ENCODE measurements at places on chromosomes 3 and 15.
A peak's percentile ranks its signal among the peaks of the same experiment; 100 is the strongest.

DNA sequence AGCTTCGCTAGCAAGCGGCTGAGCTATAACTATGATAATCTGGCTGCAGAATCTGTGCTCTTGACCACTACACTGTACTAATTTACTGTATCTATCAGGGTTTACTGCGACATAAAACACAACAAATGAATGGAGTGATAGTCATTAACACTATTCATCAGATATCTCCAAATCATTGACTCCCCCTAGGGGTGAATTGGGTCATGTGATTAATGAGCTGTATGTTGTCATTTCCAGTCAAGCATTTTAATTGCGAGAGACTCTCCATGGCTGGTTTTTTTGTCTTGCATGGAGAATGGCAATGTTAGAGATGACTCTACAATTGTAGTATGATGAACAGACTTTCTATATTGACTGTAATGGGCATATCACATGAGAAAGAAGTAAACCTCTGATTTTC, 10.5 kb upstream of the TM4SF18 start:
- DNase-seq = no peak

DNA sequence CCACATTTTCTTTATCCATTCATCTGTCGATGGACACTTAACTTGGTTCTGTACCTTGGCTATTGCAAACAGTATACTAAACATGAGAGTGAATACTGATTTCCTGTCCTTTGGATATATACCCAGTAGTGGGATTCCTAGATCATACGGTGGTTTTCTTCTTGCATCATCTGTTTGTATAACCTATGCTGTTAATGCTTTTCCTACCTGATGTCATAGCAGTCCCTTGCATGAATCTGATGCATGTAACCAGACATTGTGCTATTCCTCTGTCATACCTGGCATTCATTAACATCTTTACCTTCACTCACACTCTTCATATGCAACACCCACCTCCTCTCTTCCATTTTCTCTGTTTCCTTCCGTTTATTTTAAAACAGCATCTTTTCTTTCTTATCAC, 185.2 kb downstream of the KLHL25 start:
- no peak for DNase-seq

GRCh38 chr15:36392676-36393266, 186.7 kb upstream of the CDIN1 start:
- no peak for DNase-seq

GRCh38 chr3:37968813-37969595, 21.6 kb upstream of the VILL start:
- DNase-seq = no peak

DNA sequence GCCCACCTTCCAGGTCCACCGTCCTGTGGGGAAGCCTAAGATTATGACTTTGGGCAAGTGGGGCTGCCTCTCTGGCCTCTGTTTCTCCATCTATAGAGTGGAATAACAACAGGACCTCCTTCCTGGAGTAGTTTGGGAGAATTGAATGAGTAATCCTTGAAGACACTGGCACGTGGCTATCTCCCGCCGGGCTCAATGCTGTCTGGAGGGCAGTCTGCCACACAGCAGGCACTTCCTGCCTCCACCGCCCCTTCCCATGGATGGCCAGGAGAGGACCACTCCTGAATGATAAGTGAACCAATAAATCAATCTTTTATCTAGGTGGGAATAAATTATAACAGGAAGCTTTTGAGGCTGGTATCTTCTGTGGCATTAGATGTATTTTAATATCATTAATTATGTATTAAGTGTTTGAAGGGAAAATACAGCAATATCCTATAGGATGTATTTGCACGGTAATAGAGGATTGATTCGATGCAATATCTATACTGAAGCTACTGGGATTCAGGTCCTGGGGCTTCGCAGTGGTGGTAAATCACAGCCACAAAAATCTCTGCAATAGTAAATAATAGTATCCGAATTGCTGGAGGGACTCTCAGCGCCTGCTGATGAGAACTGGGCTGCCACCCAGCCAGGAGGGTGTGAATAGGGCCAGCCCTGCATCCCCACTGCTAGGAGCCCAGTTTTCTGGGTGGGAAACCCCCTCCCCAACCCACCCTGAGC, 15.9 kb downstream of the MEGF11 start:
- DNase-seq = no peak

DNA sequence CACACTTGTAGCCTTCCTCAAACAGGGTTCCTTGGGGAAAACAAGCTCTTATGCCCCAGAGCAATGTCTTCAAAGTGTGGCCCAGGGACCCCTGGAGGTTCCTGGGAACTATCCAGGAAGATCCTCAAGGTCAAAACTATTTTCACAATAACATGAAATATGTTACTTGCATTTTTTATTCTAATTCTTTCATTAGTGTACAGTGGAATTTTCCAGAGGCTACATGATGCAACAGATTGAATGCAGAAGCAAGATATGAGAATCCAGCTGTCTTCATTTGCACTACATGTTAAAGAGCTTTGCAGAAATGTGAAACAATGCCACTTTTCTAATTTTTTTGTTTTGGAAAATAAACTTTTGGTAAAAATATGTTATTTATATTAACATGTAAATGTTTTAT, 190.9 kb downstream of the SLC9A9 start:
- no peak for DNase-seq

DNA sequence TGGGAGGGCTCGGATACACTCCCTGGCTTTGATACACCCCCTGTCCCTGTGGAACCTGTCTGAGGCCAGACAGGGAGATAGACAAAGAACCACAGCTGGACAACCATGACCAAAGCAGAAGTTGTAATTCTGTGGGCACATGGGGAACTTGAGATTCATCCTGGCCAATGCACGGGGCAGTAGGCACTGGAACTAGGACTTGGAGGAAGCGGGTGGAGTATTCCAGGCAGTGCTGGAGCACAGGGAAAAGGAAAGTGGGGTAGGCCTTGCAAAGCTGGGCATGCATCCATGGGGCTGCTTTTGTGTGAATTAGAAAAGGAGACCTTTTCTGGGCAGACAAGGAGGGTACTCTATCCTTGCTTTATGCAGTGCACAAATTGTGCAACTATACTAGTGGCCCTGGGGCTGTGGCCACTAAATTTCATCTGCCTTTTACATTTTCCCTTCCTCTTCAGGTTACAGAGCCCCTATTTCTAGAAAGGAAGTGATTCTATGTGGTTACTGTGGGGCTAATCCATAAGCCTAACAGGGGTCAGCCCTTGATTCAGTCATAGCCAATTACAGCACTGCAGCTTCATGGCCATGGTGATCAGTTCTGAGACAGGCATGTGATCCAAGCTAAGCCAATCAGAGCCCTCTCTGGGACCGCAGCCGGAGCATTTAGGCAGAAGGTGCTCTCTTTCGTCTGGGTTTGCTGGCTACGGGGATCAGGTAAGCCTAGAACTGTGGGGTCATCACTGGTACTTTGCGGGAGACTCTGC, 21.0 kb downstream of the CRABP1 start:
- no peak for DNase-seq

DNA sequence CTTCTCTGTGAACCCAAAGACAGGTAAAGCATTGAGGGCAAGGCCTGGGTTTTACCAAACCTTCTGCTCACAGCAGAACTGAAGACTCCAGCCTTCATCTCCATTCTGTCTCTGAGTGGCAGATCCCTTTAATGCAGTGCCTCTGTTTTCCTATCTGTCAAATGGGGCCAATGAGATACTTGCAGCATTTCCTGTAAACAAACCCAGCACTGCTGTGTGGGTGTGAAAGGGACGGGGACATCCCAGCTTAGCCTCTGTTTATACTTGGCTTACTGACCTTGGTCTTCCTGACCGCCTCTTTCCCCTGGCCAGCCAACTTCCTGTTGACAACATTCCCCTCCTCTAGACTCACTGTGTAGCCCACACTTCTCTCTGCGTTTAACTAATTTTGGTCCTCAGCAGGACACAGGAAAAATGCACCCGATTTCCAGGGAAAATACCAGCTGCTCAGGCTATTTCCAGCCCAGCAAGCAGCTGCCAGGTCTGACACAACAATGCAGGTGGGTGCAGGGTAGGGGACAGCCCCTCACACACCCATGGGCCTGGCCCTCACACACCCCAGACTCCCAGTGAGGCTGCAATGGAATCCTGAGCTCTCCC, 105.9 kb upstream of the HERC1 start:
- peak; percentile 18 for DNase-seq

All from CD4-positive, alpha-beta T cell treated with Interleukin-17A for 4 hours (primary cell).